DMS 273 treated with DMSO at 0.1 percent for 48 hours (cell line): ENCODE measurements at places on chromosomes 5 and 9.
A peak's percentile ranks its signal among the peaks of the same experiment; 100 is the strongest.

DNA sequence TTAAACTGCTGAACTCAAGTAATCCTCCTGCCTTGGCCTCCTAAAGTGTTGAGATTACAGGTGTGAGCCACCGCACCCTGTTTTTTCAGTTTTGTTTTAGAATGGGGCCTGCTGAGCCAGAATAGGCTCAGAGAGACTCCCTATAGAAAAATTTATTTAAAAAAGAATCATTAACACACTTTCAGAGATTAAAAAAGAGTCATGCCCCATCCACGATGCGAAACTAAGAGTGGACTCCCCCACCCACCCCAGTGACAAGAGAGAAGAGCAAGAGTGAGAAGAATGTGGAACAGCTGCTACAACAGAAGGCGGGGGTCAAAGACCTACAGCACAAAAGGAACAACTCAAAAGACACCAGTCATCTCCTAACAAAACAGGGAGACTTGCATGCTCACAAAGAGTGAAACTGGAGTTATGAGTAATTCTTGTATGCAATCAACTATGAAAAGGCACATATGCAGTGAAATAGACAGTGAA, 47.2 kb downstream of the GLDC start:
- no peak for DNase-seq

DNA sequence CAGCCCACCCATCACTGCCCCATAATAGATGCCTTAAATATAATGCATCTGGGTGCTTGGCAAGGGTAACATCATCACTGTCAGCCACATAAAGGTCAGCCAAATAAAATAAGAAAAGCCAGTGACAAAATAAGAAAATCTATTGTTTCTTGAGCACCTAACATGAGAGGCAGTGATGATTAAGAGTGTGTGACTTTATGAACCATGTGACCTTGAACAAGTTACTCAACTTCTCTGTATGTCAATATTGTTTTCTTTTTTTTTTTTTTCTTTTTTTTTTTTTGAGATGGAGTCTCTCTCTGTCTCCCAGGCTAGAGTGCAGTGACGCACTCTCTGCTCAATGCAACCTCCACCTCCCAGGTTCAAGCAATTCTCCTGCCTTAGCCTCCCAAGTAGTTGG, 98.7 kb downstream of the CDK5RAP2 start:
- no peak for DNase-seq

DNA sequence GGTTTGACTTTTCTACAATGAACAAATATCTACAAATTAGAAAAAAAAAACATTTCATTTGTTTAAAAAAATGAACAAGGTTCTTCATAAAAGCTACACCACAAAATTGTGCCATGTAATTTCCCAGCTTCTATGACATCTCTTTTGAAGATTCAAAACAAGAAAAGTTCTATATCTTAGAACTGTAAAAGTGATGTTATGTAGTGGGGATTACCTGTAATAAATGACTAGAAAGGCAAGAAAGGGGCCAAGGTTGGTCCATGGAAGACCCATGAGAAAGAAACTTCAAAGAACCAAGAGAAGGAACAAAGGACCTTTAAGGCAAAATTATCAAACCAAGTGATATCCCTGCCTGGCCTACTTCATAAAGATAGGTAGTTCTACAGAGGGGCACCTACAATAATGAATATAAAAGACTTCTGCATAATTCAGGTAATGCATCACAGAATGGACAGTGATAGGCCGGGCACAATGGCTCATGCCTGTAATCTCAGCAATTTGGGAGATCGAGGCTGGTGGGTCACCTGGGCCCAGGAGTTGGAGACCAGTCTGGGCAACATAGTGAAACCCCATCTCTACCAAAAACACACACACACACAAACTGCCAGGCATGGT, 7.6 kb downstream of the MLLT3 start:
- DNase-seq = no peak

DNA sequence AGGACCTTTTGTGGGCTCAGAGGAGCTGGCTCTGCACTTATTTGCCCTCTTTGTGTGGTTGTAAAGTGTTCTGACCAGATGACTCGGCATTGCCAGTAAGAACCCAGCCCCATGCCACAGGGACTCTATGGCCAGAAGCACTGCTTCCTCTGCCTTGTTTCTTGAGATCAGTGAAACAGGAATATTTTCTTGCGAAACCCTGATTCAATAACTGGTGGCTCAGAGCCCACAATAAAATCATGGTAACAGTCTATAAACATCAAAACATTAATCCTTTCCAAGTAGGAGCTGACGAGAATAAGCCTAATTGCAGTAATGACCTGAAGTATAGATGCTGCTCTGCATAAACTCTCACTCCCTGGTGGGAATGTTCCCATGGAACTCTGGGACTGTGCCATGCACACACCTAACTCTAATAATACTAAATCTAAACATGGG, 344.3 kb downstream of the ZNF608 start:
- DNase-seq = no peak

GRCh38 chr5:81800797-81801196, 49.9 kb upstream of the SSBP2 start:
- DNase-seq = no peak

DNA sequence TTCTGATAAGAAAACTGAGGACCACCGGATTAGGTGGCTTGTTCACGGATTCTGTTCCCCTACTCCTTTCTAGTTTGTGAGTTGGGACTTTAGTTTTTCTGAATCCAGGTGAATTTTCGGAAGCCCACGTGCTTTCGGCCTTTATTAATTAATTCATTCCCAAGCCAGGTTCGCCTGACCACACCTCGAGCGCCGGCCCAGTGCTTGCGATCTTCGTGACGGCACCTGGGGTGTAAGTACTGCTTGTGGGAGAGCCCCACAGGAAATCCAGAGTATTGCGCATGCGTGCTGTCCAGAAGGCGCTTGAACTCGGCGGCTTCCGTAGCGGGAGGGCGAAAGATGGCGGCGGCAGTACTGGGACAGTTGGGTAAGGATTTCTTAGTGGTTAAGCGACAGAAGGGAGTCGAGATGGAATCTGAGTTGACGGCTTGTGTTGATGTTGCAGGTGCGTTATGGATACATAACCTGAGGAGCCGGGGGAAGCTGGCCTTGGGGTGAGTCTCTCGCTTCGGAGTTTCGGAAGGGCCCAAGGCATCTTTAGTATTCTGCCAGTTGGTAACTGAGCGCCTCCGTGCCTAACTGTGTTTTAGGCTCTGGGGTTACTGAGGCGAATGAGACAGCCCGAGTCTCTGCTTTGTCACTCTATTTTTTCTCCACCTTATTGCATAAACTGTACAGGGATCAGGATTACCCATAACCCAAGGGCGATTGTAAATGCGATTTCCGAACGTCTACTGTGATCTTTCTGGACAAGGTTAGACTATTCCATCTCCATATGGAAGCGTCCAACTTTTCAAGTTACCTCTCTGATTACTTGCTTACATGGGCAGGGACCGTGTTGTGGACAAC, at the start of gene MRPL22:
MRPL22 (plus strand) TSS at position 302 of the 849 bp plus-strand sequence; CDS start at position 340, 38 bp downstream.
- DNase-seq = peak; percentile 92

DNA sequence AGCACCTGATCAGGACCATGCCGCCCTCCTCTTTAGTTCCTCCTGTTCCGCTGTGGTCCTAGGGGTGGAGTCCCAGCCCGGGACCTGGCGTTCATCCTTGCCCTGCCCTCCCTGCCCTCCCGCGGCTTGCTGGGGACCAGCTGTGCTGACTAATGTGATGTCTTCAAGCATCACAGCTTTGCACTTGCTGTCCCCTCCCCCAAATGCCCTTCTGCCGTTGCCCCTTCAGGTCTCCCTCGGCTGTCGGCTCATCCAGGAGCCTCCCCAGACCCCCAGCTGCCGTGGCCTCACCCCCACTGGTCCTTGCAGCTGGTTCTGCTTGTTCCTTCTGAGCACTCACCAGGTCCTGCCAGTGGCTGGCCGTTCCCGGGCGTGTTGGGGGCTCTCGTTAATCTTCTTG, 19.9 kb downstream of the RXRA start:
- no peak for DNase-seq

- peak; percentile 20 for DNase-seq
Measured at GRCh38 chr5:44774279-44774880, 34.4 kb upstream of the MRPS30 start.

- peak; percentile 94 for DNase-seq
Measured at GRCh38 chr5:179559284-179560252, 9.2 kb downstream of the RUFY1 start.

GRCh38 chr5:68266457-68266856, 50.9 kb downstream of the PIK3R1 start:
- no peak for DNase-seq

- DNase-seq = no peak
Measured at GRCh38 chr5:154221371-154221896, 30.9 kb downstream of the GALNT10 start.

DNA sequence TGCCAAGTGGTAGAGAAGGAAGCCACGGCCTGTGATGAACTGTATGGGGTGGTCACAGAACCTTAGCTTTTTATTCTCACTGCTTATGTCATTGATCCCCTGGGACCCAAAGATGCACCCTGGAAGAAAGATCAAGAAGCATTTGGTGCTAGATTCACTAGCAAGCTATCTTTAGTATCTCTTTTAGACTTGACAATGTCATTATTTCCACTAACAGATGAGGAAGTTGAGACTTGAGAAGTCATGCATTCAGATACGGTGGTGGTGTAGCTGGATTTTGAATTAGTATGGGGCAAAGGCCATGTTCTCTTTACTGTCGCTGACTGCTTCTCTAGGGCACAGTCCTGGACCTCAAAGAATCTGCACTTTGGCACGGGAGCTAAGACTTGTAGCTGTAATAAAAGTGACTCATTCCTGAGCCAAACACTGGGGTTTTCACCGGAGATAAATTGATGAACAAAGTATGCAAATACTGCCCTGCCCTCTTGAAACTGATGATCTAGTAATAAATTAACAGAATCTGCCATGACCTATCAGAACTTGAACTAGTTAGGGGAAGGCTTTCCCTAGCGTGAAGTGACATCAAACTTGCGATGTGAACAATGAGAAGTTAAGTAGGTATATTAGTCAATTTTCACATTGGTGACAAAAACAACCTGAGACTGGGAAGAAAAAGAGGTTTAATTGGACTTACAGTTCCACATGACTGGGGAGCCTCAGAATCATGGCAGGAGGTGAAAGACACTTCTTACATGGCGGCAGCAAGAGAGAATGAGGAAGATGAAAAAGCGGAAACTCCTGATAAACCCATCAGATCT, 5.4 kb downstream of the GDA start:
- DNase-seq = no peak

DNA sequence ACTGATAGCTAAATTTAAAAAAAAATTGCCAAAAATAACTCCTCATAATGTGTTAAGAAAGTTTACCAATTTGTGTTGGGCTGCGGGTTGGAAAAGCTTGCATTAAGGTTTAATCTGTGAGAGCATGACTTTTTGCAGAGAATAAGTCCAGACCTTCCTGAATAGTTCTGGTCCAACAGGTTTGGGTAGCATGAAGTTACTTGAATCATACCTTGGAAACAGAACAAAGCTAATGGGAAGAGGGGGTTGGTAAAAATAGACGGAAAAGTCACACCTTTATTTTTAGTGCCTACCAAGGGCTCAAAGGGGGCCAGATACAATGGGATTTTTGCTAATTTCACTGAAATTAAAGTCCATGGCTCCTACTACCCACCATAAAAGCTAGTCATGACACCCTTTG, 17.1 kb upstream of the MATR3 start:
- no peak for DNase-seq

- DNase-seq = no peak
Measured at GRCh38 chr5:23825196-23825595, 317.8 kb downstream of the PRDM9 start.

DNA sequence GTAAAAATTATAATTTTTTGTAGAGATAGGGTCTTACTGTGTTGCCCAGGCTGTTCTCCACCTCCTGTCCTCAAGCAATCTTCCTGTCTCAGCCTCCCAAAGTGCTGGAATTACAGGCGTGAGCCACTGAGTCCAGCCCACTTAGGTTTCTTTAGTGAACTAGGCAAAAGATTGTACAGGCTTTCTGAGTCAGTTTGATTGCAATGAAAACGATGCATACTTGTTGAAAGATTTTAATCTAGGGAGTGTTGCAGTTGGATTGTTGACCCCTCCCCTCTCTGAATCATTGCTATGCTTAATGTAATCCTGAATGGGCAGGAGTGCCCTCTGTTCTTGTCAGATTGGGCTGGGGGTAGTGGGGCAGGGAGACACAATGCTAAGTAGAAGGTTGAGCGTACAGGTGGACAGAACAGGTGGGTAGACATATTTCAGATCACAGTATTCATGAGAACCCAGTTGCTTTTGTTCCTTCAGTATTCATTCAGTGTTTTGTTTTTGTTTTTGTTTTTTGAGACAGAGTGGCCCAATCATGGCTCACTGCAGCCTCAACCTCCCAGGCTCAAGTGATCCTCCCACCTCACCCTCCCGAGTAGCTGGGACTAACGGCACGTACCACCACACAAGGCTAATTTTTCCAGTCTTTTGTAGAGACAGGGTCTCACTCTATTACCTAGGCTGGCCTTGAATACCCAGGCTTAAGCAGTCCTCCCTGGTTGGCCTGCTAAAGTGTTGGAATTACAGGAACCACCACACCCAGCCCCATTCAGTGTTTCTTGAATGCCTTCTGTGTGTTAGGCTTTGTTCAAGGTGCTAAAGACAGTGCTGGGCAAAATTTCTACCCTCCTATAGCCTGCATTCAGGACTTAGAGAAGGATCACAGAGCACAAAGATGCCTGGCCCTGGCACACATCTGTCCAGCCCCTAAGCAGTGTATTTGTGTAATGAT, 70.1 kb downstream of the KIAA1958 start:
- no peak for DNase-seq

DNA sequence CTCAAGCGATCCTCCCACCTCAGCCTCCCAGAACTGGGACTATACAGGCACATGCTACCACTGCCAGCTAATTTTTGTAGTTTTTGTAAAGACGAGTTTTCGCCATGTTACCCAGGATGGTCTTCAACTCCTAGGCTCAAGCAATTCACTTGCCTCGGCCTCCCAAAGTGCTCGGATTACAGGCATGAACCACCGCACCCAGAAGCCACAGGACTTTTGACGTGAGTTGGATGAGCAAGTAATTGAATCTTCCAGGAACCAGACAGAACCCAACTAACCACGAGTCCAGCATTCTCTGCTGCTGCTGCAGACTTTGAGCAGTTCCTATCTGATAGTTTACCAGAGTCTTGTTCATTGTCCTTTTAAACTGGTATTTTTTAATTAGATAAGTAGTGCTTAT, 9.6 kb upstream of the ATP6V0E1 start:
- DNase-seq = no peak

DNA sequence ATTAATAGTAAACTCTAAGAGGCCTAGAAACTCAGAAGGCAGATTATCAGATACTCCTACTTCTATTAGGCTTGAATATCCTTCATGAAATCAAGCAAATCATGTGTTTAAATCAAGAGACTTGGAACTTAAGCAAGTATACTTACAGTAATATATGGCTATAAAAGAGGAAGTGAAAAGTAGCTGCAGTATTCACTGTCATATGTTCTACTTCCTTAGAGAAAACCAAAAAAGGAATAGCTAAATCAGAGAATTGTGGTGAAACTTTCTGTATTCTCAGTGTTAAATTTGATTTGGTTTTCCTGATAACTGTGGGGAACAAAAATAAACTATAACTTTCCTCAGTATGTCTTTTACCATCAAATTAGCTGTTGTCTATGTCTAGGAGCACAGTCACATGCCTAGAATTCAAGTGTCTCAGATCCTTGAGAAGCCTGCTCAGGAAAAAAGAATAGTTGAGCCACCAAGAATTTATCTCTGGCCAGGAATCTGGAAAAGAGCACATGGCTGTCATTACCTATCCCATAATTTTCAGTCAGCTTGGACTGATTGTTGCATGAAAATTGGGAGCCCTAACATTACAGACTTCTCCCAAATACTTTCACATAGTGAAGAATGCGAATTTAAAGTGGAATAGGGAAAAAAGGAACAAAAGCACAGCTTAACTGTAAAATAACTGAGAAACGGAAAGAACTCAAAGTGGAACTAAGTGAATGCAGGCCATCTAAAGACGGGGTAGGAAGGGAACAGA, 1.7 kb downstream of the FKBP15 start:
- no peak for DNase-seq
